Activated T-cell treated with anti-CD3 and anti-CD28 coated beads, Interleukin-2, amount 50 U/mL, for 48 hours (primary cell): ENCODE measurements at places on chromosomes 6 and 20.

DNA sequence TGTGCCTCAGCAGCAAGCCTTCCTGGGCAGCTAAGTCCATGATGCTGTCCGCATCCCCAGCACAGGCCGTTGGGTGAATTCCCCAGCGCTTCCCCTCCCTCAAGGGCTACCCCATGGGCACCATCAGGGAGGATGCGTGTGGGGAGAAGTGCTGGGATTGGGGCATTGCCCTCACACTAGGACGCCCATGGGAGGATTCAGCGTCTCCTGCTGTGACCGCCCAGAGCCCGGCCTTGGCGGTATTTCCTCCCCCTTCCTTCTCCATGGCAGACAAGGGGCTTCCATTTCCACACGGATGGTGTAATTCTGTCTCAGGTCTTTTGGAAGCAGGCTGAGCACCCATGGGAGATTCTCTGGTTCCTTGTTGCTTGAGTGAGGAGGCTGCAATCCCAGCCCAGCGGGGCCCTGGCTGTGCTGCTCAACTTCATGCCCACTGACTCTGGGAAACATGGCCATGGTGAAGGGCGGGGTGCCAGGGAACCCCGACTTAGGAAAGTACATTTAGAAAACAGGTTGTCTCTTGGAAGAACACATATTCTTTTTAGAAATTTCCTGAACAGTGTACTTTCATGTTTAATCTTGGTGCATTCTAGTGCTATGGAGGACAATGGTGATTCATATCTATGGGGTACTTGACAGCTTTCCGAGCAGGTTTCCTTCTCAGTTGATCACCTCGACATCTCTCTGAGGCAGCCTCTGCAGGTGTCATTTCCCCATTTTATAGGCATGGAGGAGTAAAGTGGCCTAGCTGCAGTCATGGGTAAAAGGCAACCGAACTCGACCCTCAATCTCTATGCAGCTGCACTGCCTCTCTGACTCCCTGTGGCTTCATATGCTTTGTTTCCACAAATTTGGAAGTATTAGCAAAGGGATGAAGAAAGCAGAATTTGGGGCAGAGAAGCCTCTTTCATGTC is 178.2 kb upstream of the CST7 start:
- no peak for DNase-seq

GRCh38 chr6:17640477-17640917 is 40.4 kb downstream of the FAM8A1 start:
- DNase-seq = no peak

- DNase-seq = no peak
Measured at GRCh38 chr6:120392941-120393340, 941.3 kb downstream of the TBC1D32 start.

DNA sequence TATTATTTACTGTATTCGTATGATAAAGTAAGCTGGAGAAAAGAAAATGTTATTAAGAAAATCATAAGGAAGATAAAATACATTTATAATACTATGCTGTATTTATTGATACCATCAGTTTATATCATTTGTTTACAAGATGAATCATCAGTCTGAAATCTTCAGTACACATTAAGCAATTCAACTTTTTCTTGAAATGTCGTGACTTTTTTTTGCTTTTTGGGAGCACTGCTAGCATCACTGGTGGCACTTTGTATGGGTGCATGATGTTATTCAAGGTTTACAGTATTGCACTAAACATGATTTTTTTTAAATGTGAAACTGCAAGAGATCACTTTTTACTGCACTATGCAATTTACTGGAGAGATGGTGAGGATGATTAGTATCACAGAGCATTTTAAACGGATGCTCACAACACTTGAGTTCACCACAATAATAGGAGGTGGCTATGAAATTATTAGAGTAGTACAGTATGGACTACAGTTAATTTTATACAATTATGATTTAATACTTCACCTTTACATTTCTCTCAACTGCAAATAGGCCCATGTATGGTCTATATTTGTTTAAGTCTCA is 85.9 kb downstream of the SNAP25 start:
- DNase-seq = no peak

- DNase-seq = no peak
Measured at GRCh38 chr6:131931063-131931750, 20.0 kb downstream of the CCN2 start.

- no peak for DNase-seq
Measured at GRCh38 chr20:37673444-37673843, 20.4 kb upstream of the CTNNBL1 start.

DNA sequence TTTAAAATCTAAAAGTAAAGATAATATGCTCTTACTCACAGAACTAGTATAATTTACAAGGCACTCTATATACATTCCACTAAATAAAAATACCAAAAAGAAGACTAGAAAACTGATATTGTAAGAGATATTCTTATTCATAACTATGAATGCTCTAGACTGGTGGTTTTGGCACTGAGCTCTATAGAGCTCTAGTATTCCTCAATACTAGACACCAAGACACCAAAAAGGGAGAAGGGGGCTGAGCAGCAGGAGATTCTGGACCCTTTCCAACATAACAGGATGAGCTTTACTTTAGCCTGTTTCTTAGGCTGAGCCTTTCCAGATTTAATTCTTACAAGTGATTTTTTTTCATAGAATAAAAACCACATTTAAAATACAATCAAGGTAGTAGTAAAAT is 173.6 kb downstream of the COL21A1 start:
- no peak for DNase-seq

GRCh38 chr6:50289366-50289765 is 239.6 kb upstream of the DEFB112 start:
- DNase-seq = no peak

GRCh38 chr6:37210313-37210968 is 40.5 kb downstream of the PIM1 start:
- DNase-seq = peak; percentile 85

GRCh38 chr6:474453-475185 is 83.1 kb downstream of the IRF4 start:
- peak; percentile 88 for DNase-seq

DNA sequence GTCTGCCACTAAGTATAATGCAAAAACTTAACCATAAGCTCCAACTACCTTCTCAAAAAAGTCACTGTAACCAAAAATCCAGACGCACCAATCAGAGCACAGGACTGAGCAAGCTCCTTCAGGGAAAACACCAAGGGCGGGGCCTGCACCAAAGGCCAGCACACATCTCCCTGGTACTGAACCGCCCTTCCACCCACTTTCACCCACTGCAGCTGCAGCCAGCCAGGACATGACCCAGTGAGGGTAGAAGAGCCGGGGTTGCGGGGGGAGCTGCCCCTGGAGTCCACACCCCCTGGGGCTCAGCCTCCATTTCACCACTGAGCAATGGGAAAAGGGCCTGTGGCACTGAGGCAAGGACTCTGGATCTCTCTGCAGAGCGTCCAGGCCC is 54.3 kb downstream of the TAF4 start:
- no peak for DNase-seq
